AG08395 (cell line): ENCODE measurements at places on chromosomes 2 and 18.

DNA sequence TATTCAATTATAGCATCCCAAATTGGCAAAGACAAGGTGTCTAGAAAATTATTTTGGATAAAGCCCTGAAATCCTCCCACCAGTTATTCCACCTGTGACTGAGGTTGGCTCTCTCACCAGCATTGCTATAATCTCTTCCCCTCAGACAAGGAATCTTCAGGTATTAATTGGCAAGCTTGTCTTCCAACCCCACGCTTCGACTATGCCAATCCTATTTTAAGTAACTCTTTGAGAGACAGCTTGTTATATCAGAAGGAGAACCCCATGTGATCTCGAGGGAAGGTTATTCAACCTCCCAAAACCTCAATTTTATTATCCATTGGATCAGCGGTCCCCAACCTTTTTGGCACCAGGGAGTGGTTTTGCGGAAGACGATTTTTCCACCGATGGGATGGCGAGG lies 54.5 kb upstream of the NEDD4L start:
- DNase-seq = no peak

GRCh38 chr2:126793885-126794613 lies 104.6 kb upstream of the TEX51 start:
- DNase-seq = no peak

DNA sequence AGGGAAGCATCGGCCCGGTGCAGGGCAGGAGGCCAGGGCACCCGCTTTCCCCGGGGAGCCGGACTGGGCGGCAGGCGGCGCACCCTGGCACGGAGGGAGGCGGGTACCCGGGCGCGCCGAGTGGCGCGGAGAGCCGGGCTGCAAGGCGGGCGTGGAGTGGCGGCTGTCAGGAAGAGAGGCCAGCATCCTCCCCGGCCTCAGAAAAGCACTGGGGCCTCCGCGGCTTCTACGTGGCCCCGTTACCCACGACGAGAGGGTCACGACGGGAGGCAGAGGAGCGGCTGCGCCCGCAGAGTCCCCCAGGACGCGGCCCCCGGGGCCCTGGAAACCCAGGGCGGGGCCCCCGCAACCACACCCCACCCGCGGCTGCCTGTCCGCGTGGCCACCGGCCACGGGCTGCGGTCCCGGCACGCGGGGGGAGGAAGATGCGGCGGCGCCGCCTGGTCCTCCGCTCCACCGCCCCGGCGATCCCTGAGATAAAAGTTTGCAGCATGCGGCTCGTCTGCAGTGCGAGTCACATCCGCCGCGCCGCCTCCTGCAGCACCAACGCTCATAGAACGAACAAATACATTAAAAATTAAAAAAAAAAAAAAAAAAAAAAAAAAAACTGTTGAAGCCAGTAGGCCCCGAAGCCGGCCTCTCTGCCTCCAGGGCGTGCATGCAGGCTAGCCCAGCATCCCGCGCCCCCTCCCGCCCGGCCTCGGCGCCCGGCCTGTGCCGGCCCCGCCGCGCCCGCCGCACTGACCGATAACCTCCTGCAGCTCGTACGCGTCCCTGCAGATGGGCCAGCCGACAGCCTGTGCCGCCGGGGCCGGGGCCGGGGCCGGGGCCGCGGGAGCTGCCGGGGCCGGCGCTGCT lies 683 bp downstream of the STK39 start:
- DNase-seq = peak; percentile 59

- DNase-seq = peak; percentile 19
Observed at GRCh38 chr18:3402982-3403451, 47.0 kb upstream of the TGIF1 start.

DNA sequence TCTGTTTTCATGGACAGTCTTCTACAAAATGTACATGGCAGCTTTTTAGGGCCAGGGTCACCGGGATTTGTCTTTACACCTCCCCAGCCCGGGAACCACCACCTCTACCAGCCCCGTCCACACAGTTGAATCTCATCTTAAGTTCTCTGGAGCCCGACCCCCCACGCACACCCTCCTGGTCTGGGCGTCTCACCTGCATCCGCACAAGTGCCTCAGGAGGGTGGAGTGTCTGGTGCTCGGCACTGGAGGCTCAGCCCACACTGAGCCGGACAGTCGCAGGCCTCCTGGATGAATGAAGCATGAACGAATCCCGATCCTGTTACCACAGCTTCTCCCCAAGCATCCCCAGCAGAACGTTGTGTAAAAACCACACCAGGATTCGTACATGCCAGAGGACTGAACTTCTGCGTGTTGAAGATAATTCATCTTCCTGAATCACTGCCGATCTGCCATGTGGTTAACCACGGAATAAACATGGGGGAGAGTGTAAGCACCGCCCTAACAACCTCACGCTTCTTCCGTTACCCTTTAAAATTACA lies 162.0 kb downstream of the RTP5 start:
- peak; percentile 87 for DNase-seq

GRCh38 chr18:50128506-50129271 lies 66.3 kb downstream of the MYO5B start:
- DNase-seq = no peak

DNA sequence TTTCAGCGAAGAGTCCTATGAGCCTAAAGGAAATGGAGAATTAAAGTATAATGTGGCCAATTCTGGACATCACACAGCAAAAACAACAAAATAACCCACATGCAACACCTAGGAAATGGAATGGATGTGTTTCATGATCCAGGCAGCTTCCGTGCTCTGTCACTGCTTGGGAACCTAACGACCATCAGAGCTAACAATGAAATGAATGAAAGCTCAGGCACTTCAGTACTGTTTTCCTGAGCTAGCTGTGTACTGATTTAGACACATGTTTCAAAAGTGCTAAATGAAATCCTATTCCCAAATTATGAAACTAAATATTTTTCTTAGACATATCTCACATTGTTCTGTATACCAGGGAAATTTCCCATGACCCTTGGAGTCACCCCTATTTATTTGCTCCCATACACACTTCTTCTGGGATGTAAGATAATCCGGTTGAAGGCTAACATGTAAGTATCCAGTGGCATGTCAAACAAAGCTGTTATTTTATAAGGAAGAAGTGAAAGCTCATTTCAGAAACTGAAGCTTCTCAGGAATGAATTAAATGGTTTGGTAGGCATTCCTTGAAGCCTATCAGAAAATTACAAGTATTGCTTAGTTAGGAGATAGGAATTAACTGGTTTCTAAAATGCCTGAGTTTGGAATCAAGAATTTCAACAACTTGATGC lies 108.5 kb upstream of the RND3 start:
- peak; percentile 54 for DNase-seq

- no peak for DNase-seq
Observed at GRCh38 chr2:113224647-113225236, 51.0 kb downstream of the PSD4 start.

GRCh38 chr2:168939918-168940317 lies 38.8 kb downstream of the G6PC2 start:
- no peak for DNase-seq

DNA sequence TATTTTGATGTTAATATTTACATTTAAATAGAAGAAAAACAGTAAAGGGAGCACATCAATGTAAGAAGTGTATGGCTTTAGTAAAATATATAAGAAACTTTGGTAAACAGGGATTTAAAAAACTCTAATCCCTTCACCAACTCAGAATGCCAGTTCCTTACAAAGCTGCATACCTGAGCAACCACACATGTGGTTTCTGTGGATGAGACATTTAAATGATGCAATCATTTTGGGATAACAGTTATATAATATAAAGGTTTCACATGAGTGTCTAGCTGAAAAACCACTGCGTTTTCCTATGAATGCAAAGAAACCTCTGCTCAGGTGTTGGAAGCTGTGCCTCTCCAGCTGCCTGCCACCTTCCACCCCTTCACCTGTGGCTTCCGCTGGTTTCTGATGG lies 209.1 kb upstream of the REV1 start:
- peak; percentile 35 for DNase-seq

GRCh38 chr18:72206814-72207213 lies 337.3 kb downstream of the CBLN2 start:
- no peak for DNase-seq

DNA sequence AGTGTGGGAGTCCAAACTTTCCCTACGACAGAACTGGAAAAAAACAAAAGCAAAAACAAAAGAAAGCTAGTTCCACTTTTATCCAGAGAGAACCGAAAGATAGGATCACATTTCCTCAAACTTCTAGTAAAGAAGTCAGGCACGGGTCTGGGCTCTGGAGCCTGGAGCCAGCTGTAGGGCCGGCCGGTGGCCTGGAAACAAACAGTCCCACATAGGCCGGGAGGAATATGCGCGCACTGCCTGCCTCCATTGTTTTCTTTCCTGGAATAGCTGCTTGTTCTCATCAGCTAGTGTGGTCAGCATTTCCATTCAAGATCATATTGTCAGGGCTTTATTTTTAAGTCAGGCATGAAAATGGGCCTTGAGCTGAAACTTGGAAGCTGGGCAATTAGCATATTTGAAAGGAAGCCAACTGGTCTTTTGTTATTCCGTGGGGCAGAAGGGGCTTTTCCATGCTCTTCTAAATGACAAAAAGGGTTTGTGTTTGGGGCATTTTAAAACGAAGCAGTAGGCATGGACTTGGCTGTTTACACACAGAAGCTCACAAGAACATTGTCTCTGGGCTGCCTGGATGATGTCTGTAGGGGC lies 58.7 kb upstream of the RFX8 start:
- DNase-seq = no peak

DNA sequence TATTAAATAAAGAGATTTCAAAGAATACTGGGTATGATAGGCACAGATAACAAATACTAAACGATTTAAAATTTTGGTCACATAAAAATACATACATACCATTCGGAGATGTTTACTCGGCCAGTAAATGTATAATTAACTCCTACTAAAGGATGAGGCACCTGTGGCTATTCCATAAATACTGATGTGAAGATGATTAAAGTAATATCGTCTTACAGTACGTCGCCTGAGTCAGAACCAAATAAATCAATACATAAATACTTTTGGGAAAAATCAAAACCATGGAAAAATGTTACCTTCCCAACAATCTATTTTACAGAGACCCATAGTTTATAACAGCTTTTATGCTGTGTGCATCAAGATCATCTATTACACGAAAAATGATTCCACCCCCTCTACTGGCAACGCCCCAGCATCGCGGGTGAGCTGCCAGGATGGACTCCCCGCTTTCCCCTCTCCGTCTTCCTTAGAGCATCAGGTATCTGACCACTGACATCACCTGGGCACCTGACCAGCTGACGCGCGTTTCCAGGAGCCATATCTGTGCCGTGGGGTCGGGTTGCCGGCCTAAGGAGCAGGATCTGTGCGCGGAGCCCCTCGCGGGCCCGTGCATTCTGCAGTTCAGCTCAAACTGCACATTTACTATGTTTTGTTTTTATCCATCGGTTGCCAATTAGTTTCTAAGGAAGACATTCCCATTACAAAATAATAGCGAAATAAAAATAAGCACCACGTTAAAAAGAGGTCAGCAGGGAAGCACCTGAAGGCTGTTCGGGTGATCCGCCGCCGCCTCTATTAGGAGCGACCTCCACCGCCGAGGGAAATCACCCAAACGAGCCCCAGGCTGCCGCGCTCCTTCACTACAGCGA lies 901 bp downstream of the ICA1L start:
- DNase-seq = peak; percentile 40

DNA sequence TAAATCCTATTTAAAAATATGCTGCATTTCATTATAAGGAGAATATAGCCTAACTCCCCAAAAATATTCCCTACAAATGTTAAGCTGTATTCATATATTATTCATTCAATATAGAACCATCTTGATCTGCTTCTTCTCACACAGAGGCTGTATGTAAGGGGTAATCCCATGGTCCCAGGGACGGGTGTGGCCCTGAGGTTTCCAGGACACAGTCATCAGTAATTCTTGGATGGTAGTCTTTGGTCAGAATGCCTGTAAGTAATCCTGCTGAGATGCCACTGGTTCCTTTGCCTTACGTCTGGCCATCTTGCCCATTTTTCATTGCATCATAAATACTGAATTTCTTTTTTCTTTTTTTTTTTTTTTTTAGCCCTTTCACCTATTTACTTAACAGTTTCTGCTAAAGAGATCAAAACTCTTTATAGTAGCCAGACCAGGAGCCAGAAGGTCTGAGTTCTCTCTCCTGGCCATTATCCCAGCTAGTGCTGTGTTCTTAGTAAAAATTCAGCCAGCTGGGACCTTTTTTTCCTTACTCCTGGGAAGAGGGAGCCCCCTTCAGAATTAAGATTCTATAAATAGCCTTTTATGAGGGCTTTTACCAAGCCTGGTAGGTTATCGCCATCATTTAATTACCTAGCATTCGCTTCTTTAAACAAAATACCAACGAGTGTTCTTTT lies 134.9 kb downstream of the SOX11 start:
- DNase-seq = no peak

DNA sequence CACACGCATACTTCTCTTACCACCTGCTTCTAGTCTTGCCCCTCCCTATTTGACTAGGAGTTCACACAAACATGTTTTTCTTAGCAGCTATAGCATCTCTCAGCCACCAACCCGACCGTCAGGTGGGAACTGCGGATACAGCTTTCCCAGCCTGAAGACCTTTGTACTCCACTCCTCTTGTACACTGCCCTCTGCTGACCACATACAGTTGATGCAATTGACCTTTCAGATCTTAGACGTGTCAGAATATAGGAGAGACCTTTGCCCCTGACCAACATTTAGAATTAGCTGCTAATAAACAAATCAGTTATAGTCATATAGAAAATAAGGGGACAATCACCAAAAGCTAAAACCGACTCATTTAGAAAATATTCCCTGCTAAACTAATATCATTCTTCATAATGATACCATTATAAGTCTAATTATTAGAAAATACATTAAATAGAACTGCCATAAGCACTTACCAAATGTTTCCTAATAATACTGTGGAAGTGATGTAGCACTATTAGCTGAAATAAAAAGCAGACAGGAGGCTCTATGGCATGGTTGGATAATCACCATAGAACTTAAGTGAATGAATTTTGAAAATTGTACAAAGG lies 208.4 kb downstream of the RAD51AP2 start:
- DNase-seq = peak; percentile 5

DNA sequence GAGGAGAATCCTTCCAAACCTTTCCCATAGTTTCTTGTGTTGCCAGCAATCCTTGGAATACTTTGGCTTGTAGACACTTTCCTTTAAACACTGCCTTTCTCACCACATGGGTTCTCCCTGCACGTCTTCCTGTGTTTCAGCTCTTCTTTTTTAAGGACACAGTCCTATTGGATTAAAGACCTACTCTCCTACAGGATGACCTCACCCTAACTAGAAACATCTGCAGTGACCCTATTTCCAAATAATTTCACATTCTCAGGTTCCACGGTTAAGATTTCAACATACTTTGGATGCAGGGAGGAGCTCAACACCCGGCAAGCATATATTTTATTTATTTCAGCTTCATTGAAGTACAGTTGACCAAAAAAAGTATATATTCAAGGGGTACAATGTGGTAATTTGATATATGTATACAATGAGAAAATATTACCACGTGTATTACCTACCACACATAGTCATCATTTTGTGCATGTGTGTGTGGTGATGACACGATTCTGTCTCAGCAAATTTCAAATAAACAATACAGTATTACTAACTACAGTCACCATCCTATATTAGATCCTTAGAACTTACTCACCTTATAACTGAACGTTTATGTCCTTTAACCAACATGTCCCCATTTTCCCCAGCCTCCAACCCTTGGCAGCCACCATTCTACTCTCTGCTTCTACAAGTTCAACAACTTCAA lies 745.0 kb downstream of the CBLN2 start:
- DNase-seq = peak; percentile 5

GRCh38 chr2:109311771-109312170 lies 182.8 kb downstream of the SH3RF3 start:
- DNase-seq = peak; percentile 28

- DNase-seq = peak; percentile 61
Observed at GRCh38 chr18:63439334-63439733, 17.1 kb upstream of the VPS4B start.

- DNase-seq = peak; percentile 70
Observed at GRCh38 chr2:137838255-137839092, 125.8 kb upstream of the HNMT start.

- DNase-seq = peak; percentile 17
Observed at GRCh38 chr18:47754311-47755101, 176.0 kb downstream of the SMAD2 start.
